ENCODE measurements at places on chromosomes 12 and 14. TPM values are rescaled to one million over a fixed set of nuclear protein-coding genes. Genes with fewer than 3 reads are reported as not detected.

DNA sequence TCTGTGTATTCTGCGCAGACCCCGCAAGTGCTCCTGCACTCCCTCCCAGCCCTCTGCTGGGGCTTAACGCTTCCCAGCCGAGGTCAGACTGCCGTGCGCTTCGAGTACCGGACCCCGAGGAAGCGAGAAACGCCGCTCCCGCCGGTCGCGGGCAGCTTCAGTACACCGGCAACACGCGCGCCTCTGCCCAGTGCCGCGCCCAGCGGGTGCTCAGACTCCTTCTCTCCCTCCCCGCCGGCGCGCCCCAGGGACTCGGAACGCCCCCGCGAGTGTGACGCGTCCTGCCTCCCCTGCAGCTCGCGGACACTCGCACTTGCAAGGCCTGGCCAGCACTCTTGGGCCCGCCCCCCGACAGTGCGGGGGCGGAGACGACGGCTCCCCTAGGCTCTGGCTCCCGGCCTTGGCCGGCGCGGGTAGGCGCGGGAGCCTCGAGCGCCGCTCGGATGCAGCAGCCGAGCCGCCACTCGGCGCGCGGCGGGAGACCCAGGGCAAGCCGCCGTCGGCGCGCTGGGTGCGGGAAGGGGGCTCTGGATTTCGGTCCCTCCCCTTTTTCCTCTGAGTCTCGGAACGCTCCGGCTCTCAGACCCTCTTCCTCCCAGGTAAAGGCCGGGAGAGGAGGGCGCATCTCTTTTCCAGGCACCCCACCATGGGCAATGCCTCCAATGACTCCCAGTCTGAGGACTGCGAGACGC, at the start of gene PTGER2:
Gene PTGER2 (plus strand): TSS at position 410 of the 692 bp plus-strand sequence. CDS start 237 bp downstream, at position 647.
- peak within 1 kb of the TSS; percentile 19 for H3K27ac ChIP-seq
- peaks cover 19% of the 10 kb centered on the region for H3K4me1 ChIP-seq
- no peaks in the 10 kb centered on the region for H3K27me3 ChIP-seq
- peak within 1 kb of the TSS; percentile 51 for H3K4me3 ChIP-seq
- DNase-seq, result peak; percentile 54

DNA sequence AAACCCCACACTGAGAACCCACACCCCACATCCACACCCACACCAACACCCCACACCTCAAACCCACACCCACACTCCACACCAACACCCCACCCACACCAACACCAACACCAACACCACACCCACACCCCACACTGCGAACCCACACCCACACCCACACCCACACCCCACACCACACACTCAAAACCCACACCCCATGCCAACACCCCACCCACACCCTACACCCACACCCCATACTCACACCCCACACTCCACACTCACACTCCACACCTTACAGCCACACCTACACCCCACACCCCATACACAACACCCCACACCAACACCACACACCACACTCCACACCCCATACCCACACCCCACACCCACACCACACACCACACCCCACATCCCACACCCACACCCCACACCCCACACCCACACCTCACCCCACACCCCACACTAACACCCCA, 38.0 kb downstream of the TMEM120B start:
- H3K27me3 ChIP-seq, result no peaks in the 10 kb centered on the region
- H3K4me3 ChIP-seq, result no peak overlapping the region
- no peak for DNase-seq
- peaks cover 4% of the 10 kb centered on the region for H3K4me1 ChIP-seq

DNA sequence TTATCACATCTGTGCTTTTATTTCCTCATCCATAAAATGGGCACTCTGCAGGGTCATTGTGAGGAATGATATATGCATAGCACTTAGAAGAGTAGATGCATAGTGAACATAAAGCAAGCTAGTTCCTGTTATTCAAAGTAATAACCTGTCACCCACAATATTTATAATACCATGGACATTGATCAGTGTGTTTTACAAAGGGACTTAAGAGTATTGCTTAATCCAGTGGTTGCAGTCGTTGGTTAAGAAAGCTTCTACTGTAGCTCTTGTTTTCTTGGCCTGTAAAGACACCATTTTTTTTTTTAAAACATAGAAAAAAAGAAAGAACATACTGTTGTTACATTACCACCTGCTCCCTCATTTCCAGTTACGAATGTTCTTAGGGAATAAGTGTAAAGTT, 13.1 kb downstream of the METAP2 start:
- no peak overlapping the region for H3K4me3 ChIP-seq
- peaks cover 7% of the 10 kb centered on the region for H3K36me3 ChIP-seq
- no peaks in the 10 kb centered on the region for H3K27me3 ChIP-seq
- no peak for DNase-seq
- peaks cover 4% of the 10 kb centered on the region for H3K4me1 ChIP-seq

DNA sequence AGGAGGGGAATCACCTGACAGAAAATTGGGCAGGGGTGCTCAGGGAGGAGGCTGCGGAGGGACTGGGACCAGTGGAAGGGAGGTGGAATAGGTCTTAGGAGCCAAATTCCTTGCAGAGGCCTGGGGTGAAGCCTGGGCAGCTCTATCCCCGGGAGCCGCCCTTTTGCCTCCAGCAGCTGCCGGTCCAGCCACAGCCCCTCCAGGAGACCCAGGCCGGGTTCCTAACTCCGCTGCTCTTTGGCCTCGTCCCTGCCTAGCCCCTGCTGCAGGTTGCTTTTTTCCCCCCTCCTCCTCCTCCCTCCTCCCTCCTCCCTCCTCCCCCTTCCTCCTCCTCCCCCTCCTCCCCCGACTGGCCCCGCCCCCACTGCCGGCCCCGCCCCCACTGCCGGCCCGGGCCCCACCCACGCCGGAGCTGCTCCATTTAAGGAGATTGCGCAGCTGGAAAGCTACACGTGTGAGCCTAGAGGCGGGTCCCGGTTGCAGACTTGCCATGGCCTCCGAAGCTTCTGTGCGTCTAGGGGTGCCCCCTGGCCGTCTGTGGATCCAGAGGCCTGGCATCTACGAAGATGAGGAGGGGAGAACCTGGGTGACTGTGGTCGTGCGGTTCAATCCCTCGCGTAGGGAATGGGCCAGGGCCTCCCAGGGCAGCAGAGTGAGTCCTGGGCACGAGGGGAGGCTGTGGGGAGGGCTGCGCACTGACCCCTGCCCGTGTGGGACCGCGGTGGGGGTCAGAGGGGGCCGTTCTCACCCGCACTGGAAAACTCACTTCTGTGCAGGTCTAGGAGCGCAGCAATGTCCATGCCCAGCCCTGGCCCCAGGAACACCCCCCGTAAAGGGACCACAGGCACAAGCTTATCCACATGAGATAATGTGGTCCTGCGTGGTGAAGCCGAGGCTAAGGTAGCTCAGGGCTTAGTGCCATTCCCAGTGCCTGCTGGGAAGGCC, at the start of gene TCL1B:
Gene TCL1B (plus strand): TSS at position 449 of the 945 bp plus-strand sequence. CDS start 42 bp downstream, at position 491.
- no peaks in the 10 kb centered on the region for H3K36me3 ChIP-seq
- H3K4me3 ChIP-seq, result no peak within 1 kb of the TSS
- H3K4me1 ChIP-seq, result no peaks in the 10 kb centered on the region
- DNase-seq, result no peak
- H3K27me3 ChIP-seq, result no peaks in the 10 kb centered on the region
- no peak within 1 kb of the TSS for H3K27ac ChIP-seq

DNA sequence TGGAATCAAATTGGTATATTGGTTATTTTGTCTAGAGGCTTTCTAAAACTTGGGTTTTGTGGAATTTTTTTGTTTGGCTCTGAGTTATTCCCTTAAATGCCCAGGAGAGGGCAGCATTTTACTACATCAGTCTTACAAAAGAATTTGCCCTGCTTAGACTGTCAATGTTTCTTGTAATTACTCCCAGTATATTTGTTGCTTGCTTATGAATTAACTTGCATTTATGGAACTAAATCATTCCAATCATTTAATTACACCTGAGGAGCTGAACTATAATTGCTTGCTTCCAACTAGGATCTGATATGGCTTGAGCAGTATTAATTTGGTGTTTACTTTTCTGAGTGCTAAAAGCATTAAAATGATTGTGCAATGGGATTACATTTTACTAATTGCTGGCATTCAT, 48.7 kb downstream of the MIPOL1 start:
- H3K4me3 ChIP-seq, result no peak overlapping the region
- H3K27me3 ChIP-seq, result no peaks in the 10 kb centered on the region
- peaks cover 19% of the 10 kb centered on the region for H3K4me1 ChIP-seq
- no peak overlapping the region for H3K27ac ChIP-seq

- H3K27me3 ChIP-seq, result no peaks in the 10 kb centered on the region
- DNase-seq, result peak; percentile 60
- no peaks in the 10 kb centered on the region for H3K36me3 ChIP-seq
- no peak overlapping the region for H3K27ac ChIP-seq
- peaks cover 2% of the 10 kb centered on the region for H3K4me1 ChIP-seq
Observed at GRCh38 chr14:25132732-25133422, 82.9 kb upstream of the STXBP6 start.

- no peaks in the 10 kb centered on the region for H3K36me3 ChIP-seq
- peaks cover 3% of the 10 kb centered on the region for H3K4me1 ChIP-seq
- H3K27me3 ChIP-seq, result no peaks in the 10 kb centered on the region
- peak overlapping the region; percentile 2 for H3K27ac ChIP-seq
- no peak overlapping the region for H3K4me3 ChIP-seq
Observed at GRCh38 chr12:4567073-4567881, 5.3 kb downstream of the DYRK4 start.

GRCh38 chr14:102620413-102620812, 28.0 kb downstream of the RCOR1 start:
- no peak overlapping the region for H3K4me3 ChIP-seq
- no peaks in the 10 kb centered on the region for H3K36me3 ChIP-seq
- no peaks in the 10 kb centered on the region for H3K27me3 ChIP-seq
- peaks cover 11% of the 10 kb centered on the region for H3K4me1 ChIP-seq

GRCh38 chr14:80455031-80455430, 243.7 kb upstream of the DIO2 start:
- H3K4me1 ChIP-seq, result no peaks in the 10 kb centered on the region
- H3K36me3 ChIP-seq, result no peaks in the 10 kb centered on the region

GRCh38 chr14:71060825-71061455, 153.7 kb downstream of the PCNX1 start:
- DNase-seq, result no peak
- H3K27me3 ChIP-seq, result no peaks in the 10 kb centered on the region
- H3K4me3 ChIP-seq, result no peak overlapping the region
- no peak overlapping the region for H3K27ac ChIP-seq
- peaks cover 9% of the 10 kb centered on the region for H3K36me3 ChIP-seq

DNA sequence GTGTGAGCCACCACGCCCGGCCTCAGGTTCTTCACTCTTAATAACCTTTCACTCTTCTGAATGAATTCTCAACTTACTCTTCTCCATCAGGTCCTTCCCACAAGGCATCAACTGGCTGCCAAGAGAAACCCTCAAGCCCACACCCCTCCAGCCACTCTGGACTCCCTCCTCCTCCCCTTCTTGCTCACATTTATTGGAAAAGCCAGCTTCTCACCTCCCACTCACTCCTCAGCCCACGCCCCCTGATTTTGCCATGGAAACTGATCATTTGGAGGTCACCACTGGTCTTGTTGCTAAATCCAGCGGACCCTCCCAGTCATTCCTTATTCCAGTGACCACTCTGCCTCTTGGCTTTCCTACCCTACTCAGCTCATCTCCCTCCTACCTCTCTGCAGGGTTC, 17.4 kb upstream of the ACVR1B start:
- H3K4me3 ChIP-seq, result no peak overlapping the region
- no peaks in the 10 kb centered on the region for H3K27me3 ChIP-seq
- H3K4me1 ChIP-seq, result peaks cover 15% of the 10 kb centered on the region
- no peak for DNase-seq
- H3K36me3 ChIP-seq, result no peaks in the 10 kb centered on the region
- no peak overlapping the region for H3K27ac ChIP-seq

DNA sequence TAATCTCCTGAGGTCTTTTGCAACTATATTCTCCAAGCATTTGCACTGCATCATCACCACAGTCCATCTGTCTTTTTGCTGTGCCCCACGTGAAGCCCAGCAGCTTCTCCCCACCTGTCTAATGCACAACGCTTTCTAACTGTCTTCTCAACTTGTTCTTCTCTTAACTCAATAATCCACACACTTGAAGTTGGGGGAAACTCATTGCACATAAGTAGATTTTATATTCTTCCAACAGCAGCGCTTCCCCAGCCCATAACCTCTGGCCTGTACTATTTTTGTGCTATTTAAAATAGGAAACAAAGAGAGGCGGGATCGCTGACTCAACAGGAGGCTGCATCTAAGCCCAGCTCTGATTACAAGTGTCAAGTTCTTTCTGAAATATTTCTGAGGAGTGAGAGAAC, 226.7 kb downstream of the GXYLT1 start:
- H3K27me3 ChIP-seq, result no peaks in the 10 kb centered on the region
- H3K4me1 ChIP-seq, result no peaks in the 10 kb centered on the region
- no peak overlapping the region for H3K27ac ChIP-seq
- no peak for DNase-seq

GRCh38 chr12:40336573-40337199, 111.9 kb downstream of the LRRK2 start:
- H3K4me3 ChIP-seq, result no peak overlapping the region
- peaks cover 39% of the 10 kb centered on the region for H3K36me3 ChIP-seq
- no peak for DNase-seq
- no peak overlapping the region for H3K27ac ChIP-seq

DNA sequence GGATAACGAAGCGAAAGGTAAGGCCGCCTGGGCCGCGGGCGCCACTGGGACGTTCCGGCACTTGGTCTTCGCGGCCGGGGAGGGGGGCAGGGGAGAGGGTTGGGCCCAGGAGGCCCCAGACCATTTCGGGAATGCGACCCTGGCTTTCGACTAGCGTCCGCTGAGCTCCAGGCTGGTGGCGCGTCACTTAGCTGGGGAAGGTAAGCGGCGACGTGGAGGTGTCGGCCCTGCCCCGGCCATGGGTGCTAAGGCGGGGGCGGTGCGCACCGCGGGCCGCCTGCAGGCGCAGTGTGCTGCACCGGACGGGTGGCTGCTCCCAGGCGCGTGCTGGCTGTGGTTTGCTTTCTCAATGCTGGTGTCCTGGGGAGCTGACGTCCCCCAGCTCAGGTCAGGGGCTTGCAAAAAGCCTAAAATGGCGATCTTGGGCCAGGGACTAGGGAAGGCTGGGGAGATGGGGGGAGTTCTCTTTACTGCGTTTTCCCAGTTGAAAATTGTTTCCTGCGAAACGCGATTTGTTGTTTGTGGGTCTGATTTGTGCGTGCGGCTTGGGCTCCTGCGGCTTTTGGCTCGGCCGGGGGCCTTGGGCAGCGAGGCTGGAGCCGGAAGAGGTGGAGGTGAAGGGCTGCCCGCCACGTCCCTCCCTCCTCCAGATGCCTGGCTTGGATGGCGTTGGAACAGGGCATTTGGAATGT, 1.2 kb downstream of the HOXC10 start:
- H3K36me3 ChIP-seq, result no peaks in the 10 kb centered on the region
- peaks cover 3% of the 10 kb centered on the region for H3K4me1 ChIP-seq
- no peak overlapping the region for H3K4me3 ChIP-seq
- no peak overlapping the region for H3K27ac ChIP-seq
- no peak for DNase-seq

DNA sequence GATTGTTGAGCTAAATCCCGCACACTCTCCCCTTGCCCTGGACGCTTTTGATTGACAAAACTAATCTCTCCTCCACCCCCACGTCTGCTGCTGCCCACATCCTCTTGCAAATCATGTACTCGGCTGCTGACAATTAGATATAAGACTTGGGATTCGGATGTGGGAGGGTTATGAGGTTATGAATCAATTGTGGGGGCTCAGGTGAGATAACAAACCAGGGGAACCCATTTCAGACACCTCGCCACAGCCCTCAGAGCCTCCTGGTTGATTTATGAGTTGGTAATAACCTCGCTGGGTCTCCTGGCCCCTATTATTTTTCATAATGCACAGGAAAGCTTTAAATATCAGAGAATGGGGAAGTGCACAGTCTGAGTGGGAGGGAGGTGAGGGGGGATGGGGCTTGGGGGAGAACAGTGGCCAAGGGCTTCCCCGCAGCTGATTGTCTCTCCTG, 449.9 kb downstream of the DPF3 start:
- H3K4me1 ChIP-seq, result no peaks in the 10 kb centered on the region
- no peaks in the 10 kb centered on the region for H3K27me3 ChIP-seq
- no peak for DNase-seq
- no peaks in the 10 kb centered on the region for H3K36me3 ChIP-seq
- no peak overlapping the region for H3K27ac ChIP-seq

Gene NAP1L1
- 74.7 TPM for total RNA-seq

Gene SDR9C7
- total RNA-seq, result not detected

Gene TMX1
- total RNA-seq, result 22.8 TPM

Gene IFT81
- 2.4 TPM for total RNA-seq

Gene GUCY2C
- total RNA-seq, result 0.05 TPM

Gene CIDEB
- 142 TPM for total RNA-seq

Gene TPPP2
- 1.6 TPM for total RNA-seq

All from liver (tissue), 10 donors.